Kidney epithelial cell (primary cell): ENCODE measurements at places on chromosomes 13 and 19. TPM values are rescaled to one million over a fixed set of nuclear protein-coding genes. Genes with fewer than 3 reads are reported as not detected.

DNA sequence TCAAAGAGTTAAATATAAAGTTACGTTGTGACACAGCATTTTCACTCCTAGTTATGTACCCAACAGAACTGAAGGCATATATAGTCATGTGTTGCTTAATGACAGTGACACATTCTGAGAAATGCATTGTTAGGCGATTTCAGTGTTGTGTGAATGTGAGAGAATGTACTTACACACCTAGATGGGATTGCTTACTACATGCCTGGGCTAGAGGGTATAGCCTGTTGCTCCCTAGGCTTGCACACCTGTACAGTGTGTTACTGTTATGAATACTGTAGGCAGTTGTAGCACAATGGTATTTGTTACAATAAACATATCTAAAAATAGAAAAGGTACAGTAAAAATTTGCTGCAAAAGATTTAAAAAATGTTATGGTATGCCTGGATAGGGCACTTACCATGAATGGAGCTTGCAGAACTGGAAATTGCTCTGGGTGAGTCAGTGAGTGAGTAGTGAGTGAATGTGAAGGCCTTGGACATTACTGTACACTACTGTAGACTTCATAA lies 89.2 kb downstream of the DHRS12 start:
- no peak for DNase-seq

OR7D2 gene
- 0.41 TPM in 1 of 2 replicates, not detected in the other for total RNA-seq

- no peak for DNase-seq
Observed at GRCh38 chr13:47408546-47409319, 511.9 kb upstream of the HTR2A start.

- DNase-seq: no peak
Observed at GRCh38 chr19:3618811-3619630, 7.6 kb downstream of the CACTIN start.

KLK13 gene
- 0.08 and 0.21 TPM in 2 replicates for total RNA-seq

P2RY11 gene
- 6.3 and 9.4 TPM in 2 replicates for total RNA-seq

DNA sequence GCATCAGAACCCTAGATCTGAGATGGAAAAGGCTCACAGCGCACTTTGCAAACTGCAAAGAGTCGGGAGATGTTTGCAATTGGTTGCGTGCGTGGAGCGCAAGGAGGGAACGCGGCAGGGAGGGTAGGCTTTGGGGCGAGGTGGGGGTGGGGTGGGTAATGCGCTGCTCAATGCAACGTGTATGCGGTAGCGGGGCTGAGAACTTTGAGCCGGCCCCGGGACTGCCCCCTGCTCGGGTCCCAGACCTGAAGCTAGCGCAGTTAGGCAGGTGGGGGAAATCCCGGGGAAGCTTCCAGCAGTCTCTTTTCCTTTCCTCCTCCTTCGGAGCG lies 971 bp downstream of the FOSB start:
- no peak for DNase-seq

DNA sequence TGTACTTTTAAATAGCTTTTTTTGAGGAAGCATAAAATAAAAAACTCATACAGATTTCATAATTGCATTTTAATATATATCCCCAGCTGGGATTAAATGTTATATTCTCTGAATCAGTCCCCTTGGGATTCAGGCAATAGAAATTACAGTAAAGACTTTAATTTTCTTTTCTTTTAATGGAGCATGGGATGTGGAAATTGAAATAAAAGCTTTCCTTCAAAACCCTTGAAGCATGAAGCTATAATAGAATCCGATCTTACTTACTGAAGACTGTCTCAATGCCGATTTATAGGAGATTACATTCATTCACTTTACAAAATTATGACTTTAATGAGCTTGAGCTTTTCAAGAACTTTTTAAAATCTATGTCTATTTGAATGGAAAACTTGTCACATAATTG lies 243.4 kb downstream of the SPRY2 start:
- no peak for DNase-seq

IRS2 gene
- 27.1 and 35.7 TPM in 2 replicates for total RNA-seq

NLRP4 gene
- not detected in 2 replicates for total RNA-seq

- no peak for DNase-seq
Observed at GRCh38 chr13:59472134-59472533, 691.6 kb downstream of the DIAPH3 start.

ELOF1 gene
- 67.3 and 69.6 TPM in 2 replicates for total RNA-seq

LGALS4 gene
- not detected in 2 replicates for total RNA-seq

- DNase-seq: no peak
Observed at GRCh38 chr13:79491715-79492114, 10.8 kb downstream of the NDFIP2 start.

GRCh38 chr13:75196147-75196837 lies 285.7 kb downstream of the TBC1D4 start:
- no peak for DNase-seq

GRCh38 chr13:44389876-44390275 lies 16.3 kb downstream of the SERP2 start:
- DNase-seq: no peak

DNA sequence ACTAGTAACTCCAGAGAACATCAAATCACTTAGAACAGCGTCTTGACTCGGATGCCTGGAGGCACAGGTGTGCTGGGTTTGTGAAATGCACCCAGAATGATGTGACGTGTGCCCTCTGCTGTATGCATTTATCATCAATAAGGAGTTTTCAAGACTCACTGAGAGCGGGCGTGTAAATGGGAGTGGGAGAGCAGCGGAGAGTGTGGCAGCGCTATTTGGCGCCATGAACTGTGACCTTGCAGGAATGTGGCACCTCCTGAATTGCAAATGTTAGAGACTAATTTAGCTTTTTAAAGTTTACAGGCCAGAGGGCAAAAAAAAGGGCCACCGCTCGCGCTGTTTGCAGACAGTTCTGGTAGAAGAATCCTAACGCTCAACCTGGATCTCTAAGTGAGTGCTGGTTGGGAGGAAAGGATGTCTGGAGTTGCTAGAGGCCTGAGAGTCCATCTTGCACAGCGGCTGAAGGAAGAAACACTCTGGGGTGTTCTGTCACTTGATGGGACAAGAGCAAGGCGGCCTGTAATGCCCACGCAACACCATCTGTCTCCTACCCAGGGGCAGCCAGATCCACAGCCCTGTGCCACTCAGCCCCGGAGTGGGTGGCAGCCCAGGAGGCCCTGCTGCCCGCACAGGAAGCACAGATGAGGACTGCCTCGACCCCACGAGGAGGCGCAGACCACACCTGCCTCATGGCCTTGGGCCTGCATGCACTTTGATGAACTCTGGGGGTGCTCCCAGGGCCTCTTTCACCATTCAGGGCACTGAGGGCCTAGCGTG lies 19.7 kb downstream of the RANBP3 start:
- DNase-seq: no peak

GRCh38 chr13:60146471-60146870 lies 17.3 kb downstream of the DIAPH3 start:
- DNase-seq: no peak

GRCh38 chr13:25490236-25490635 lies 118.5 kb downstream of the ATP8A2 start:
- DNase-seq: no peak

DNA sequence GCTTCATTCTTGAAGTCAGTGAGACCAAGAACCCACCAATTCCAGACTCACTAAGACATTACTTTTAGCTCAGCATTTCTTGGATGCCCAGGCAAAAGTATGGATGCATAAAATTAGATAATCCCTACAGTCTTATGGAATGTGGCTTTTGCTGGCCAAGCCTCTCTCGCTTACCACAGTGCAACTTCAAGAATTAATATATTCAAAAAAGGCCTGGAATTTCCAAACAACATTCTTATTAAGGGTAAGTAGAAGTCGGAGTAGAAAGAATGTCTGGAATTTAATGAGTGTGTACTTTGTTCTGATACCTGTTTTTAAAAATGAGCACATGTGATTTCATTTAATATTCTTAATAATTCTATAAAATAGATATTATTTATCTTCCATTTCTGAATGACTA lies 302.4 kb upstream of the TMTC4 start:
- no peak for DNase-seq

DNA sequence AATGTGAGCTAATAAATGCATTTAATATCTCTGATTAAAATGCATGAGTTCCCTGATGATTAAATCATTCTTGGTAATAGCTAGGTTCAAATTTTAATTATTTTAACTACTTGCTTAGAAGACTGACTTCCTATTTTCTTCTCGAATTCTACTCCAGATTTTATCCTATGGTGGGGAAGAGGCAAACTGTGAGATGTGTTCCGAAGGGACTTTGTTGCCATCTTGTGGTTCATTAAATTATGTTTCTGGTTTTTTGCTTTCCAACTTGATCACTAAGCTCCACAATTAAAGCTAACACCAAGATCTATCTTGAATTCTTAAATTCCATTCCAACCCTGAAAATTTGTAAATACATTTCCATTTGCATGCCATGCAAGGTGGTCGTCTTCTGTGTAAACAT lies 538.4 kb upstream of the PCDH20 start:
- DNase-seq: no peak

DNA sequence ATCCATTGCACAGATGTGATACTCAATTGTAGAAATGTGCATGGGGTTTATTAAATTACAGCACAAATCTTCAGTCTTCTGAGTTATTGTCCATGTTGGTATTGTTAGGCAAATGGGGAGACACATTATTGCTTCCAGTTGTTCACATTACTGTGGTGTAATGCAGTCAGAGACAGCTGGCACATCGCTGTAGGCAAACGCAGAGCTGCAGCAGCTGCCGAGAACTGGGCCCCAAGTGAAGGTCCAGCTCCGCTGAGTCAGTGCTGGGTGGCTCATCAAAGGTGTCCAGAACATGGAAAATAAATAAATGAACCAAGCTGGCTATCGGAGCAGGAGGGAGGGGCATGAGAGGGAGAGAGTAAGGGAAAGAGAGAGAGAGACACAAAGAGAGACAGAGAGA lies 299.1 kb upstream of the OBI1 start:
- no peak for DNase-seq

KANK3 gene
- 3.7 and 8.1 TPM in 2 replicates for total RNA-seq
